ENCODE measurements at places on chromosomes 1 and 21.

- no peak for DNase-seq
Observed at GRCh38 chr1:46333300-46334029, 7.1 kb upstream of the NSUN4 start.

GRCh38 chr1:29162476-29163138, 19.1 kb downstream of the SRSF4 start:
- DNase-seq = no peak

- DNase-seq = peak; percentile 33
Observed at GRCh38 chr1:110875216-110875731, 2.3 kb downstream of the CD53 start.

- no peak for DNase-seq
Observed at GRCh38 chr1:61640531-61641530, 84.1 kb downstream of the TM2D1 start.

- DNase-seq = no peak
Observed at GRCh38 chr1:59596956-59597355, 217.8 kb upstream of the HOOK1 start.

GRCh38 chr1:18007391-18008041, 100.1 kb upstream of the IGSF21 start:
- DNase-seq = no peak

- no peak for DNase-seq
Observed at GRCh38 chr1:153430166-153430553, 13.8 kb downstream of the S100A7A start.

DNA sequence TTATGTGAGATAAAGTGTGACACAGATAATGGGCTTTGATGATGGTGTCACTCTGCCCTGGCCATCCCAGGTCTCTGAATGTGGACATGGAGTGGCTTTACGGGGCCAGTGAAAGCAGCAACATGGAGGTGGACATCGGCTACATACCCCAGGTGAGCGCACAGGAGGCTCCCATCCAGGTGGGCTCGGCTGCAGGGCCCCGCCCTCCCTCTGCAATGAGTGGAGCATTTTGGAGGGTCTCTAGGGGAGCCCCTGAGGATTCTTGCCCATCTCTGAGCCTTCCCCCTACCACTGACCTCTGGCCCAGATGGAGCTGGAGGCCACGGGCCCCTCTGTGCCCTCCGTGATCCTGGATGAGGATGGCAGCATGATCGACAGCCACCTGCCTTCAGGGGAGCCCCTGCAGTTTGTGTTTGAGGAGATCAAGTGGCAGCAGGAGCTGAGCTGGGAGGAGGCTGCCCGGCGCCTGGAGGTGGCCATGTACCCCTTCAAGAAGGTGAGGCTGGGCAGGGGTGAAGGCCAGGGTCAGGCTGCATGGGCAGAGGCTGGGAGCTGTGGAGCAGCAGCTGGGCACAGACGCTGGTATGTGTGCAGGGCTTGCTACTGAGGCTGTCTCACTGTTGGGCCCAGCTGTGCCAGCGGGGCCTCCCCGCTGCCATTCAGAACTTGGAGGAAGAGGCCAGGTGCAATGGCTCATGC, 8.2 kb upstream of the MTFR1L start:
- no peak for DNase-seq

- no peak for DNase-seq
Observed at GRCh38 chr1:47196622-47197021, 6.8 kb upstream of the PDZK1IP1 start.

GRCh38 chr1:118077331-118078045, 107.5 kb downstream of the SPAG17 start:
- DNase-seq = no peak

- DNase-seq = no peak
Observed at GRCh38 chr1:222616525-222616924, 1.4 kb upstream of the MIA3 start.

- no peak for DNase-seq
Observed at GRCh38 chr1:207152792-207153468, 48.9 kb downstream of the C4BPA start.

DNA sequence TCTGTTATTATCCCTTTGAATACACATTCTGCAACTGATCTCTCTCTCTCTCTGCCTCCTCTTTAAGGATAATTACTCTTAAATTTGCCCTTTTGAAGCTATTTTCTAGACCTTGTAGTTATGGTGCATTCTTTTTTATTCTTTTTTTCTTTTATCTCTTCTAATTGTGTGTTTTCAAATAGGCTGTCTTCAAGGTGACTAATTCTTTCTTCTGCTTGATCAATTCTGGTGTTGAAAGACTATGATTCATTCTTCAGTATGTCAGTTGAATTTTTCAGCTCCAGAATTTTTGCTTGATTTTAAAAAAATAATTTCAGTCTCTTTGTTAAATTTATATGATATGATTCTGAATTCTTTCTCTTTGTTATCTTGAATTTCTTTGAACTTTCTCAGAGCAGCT, 95.6 kb upstream of the GPR52 start:
- DNase-seq = no peak

DNA sequence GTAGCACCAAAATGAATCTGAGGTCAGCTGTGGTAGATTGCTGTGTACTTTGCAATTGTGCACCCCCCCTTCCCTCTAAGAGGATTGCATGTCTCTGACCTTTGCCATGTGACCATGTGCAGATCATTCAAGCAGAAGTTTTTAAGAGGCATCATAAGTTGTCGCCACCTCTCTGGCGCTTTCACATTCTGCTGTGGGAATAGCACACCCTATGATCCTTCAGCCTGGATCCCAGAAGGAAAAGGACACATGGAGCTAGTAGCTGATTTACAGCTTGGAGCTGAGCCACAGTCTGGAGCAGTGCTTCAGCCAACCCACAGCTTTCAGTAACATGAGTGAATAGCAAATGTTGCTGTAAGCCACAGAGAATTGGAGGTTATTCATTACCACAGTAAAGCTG, 158.5 kb downstream of the TSEN15 start:
- DNase-seq = no peak

GRCh38 chr21:15761507-15762100, 31.8 kb downstream of the USP25 start:
- DNase-seq = no peak

DNA sequence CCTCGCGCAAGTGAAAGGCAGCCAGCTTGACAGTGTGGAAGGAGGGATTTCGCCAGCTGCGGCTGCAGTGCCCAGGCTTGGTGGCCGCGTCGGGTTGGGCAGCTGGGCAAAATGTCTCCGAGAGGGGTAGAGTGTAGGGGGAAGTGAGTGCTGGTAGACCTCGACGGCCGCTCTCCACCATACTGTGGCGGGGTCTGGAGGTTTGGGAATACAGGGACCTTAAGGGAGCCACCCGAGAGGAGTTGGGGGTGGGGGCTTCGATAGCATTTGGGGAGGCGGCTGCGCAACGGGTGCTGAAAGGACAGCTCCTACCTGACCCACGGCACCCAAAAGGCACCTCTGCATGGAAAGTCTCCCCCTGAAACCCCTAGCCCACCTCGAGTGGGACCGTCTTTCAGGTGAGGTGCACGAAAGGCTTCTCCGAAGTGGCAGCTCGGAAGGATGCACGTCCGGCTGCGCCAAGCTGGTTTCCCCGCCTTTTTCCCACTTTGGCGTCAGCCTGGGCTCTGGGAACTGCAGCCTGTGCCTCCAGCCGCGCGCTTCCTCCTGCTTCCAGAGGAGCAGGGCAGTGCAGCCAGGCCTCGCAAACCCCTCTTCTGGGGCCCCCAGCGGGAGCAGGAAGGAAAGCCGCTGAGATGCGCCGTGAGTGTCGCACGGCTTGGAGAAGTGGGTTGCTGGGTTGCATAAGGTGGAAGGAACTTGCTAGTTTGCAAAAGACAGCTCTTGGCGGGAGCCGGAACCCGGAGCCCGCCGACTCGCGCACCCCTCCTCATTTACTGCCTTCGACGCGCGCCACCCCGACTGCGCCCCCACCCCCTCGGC, 531 bp upstream of the HMGN2 start:
- DNase-seq = peak; percentile 29

GRCh38 chr1:111551623-111552411, 48.4 kb upstream of the ADORA3 start:
- DNase-seq = no peak

Data from stimulated activated naive CD4-positive, alpha-beta T cell treated with Interleukin-2 at 50 U/mL for 16 hours (primary cell).